ENCODE measurements at places on chromosomes 12 and 14.

DNA sequence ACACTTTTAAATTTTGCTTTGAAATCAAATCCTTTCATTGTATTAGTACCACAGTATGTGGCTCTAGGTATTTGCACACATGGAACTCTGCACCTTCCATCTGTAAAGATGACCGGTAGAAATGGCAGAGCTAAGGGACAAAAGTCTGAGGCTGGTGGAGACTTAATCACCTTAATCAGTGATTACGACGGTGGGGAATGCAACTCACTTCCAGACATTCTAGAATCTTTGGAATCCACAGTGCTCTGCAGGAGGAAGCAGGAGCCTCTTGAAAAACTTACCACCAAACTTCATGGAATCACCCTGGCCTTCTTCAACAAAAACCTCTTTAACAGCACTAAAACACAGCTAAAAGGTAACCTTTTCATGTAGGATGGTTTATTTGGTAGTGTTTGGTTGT is 3.9 kb upstream of the DACT1 start:
- no peak for DNase-seq

- no peak for DNase-seq
Measured at GRCh38 chr12:51196547-51196946, 21.3 kb downstream of the POU6F1 start.

- DNase-seq: no peak
Measured at GRCh38 chr12:3047961-3048360, 29.2 kb upstream of the TSPAN9 start.

- no peak for DNase-seq
Measured at GRCh38 chr14:60657456-60658210, 8.4 kb upstream of the SIX1 start.

- DNase-seq: peak; percentile 73
Measured at GRCh38 chr12:124745891-124746570, 117.6 kb downstream of the SCARB1 start.

DNA sequence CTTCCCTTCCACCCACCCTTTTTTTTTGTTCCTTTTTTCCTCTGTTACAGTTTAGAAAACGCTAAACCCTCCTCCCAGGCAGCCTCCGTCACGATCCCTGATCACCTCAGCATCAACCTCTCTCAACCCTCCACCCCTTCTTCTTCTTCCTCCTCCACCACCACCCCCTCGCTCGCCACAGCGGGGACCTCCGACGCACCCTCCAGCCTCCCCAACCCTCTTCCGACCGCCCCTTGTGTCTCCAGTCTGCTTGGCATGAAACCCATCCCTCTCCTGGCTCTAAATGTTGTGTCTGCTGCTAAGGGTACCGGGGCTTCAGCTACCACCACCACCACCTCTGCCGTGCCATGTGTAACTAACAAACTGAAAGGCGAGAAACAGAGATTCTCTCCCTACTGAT is 22.9 kb downstream of the PCBP2 start:
- DNase-seq: no peak

DNA sequence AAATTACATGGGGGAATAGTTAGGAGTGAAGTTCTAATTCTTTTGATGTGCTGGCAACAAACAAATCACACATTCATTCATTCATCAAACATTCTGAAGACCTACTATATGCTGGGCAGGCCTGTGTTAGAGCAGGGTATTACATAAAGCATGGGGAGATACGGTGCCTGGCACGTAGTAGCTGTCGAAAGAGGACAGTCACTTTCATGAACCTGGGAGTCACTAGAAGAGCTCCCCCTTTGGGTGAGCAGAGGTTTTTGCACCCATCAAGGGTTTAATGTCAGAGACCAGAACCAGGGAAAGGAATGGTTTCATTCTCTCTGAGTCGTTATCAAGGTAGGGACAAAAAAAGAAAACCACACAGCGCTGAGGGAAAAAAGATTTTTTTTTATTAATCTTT is 10.0 kb downstream of the LHX5 start:
- DNase-seq: no peak

DNA sequence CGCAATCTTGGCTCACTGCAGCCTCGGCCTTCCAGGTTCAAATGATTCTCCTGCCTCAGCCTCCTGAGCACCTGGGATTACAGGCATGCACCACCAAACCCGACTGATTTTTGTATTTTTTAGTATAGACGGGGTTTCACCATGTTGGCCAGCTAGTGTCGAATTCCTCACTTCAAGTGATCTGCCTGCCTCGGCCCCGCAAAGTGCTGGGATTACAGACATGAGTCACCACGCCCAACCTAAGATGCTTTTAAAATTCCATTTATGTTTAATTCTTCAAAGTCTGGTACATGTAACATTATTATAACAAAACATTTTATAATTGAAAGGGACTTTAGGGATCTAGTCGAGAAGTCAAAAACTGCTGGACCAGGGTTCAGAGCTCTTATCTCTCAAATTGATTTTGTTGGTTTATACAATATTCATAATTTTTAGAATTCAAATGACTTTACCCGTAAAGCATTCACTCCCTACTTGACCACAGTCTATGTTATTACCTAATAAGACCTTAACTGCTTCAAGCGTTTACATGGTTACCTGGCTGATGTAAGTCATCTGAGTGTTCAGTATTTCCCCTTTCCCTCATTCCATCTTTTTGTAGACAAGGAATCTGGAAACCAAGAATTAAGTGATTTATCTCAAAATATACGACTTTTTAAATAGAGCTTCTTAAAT is 28.2 kb downstream of the RAP1B start:
- no peak for DNase-seq

DNA sequence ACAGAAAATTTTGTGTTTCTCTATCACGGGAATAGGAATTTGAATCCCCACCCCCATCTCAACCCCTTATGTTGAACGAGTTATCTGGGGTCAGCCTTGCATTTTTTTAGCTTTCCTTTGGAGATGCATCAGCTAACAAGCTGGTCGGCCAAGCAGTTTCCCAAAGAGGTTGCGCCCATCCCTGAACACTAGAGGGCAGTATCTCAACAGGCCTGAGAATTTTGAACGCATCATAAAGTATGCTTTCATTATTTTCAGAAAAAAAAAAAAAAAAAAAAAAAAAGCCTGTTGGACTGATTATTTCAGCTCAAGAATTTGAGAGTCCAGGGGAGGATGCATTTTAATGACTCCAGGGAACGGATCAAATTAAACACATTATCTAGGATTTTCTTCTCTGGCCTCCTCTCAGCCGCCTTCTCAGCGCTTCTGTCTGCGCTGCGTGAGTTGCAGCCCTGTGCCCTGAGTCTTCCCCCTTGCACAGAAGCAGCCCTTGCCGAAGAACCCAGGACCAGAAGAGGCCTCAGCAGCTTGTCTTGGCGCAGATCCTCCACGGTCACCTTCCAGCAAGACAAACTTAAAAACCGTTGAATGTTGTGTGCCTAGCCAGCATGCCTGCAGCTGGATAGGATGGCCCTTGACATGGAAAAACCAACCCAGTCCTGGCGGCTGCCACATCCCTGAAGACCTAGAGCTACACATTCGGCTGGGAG is 76.6 kb upstream of the GZMB start:
- DNase-seq: peak; percentile 10

DNA sequence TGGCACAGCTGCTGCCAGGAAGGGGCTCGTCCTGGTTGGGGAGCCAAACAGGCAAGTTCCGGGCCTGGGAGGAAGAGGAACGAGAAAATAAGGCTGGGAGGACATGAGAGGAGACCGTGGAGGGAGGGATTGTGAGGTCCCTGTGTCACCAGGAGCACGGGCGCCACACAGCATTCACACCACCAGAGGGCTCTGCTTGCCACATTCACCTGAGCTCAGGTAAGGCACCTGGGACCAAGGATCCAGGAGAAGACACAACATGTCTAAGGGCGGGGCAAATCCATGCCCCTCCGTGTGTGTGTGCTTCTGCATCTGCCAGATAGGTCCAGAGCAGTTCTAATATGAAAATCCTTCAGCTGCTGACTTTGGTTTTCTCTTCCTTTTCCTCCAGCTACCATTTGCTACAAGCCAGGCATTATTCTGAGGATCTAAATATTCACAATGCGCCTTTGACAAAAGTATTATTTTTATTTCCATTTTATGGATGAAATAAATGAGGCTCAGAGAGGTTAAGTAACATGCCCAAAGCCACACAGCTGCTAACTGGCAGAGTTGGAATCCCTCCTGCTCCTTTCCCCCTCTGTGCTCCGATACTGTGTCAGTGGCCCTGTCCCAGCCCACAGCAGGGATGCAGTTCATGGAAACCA is 14.6 kb downstream of the RAPGEF3 start:
- no peak for DNase-seq

GRCh38 chr14:55121628-55122439 is 7.2 kb upstream of the LGALS3 start:
- DNase-seq: no peak

DNA sequence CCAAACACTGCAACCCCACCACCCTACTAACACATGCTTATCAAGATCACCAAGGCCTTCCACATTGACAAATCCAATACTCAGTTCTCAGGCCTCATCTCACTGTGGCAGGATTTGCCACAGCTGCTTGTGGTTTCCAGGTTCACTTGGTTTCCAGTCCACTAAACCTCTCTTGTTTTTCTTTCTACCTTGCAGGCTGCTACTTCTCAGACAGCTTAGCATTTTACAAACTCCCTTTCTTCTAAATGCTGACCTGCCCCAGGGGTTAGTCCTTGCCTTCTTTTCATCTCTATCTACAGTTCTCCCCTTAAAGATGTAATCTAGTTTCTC is 84.1 kb downstream of the BCAT1 start:
- DNase-seq: no peak

DNA sequence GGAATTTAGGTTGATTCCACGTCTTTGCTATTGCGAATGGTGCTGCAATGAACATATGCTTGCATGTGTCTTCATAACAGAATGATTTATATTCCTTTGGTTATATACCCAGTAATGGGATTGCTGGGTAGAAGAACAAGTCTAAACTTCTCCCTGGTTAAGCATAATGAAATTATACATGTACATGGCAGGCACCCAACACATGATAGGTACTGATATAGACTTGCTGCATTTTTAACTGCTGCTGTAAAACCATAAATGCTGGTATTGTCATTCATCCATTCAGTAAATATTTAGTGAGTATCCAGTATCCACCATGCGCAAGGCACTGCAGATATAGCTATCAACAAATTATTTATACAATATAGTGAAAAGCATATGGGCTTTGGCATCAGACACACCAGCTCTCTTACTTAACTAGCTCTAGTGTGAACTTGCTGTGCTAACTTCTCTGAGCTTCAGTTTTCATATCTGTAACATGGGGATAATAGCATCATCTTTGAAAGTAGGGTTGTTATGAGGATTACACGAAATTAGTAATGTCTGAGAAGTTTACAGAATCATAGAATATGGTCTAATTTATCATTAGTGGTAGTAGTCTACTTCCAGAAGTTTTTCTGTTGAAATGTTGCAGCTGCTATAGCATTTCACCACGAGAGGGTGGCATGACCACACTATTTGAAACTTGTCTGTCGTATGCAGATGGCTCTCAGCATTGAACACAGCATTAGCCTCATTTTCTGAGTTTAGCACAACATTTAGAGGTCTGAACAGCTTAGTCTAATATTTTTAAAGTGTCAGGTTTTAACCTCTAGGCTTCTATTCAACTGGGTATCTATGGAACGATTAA is 32.0 kb upstream of the SEL1L start:
- no peak for DNase-seq

DNA sequence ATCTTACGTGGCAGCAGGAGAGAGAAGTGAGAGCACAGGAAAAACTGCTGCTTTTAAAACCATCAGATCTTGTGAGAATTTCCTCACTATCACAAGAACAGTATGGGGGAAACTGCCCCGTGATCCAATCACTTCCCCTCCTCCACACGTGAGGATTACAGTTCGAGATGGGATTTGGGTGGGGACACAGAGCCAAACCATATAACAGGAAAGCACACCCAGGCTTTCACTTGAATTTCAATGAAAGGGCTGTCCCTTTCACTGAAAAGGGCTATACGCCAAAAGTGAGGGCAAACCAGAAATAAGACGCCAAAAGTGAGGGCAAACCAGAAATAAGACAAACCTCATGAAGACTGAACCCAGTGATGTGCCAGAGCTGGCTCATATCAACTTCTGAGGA is 22.8 kb upstream of the TMEM233 start:
- no peak for DNase-seq

- no peak for DNase-seq
Measured at GRCh38 chr14:28142400-28143015, 624.1 kb upstream of the FOXG1 start.

DNA sequence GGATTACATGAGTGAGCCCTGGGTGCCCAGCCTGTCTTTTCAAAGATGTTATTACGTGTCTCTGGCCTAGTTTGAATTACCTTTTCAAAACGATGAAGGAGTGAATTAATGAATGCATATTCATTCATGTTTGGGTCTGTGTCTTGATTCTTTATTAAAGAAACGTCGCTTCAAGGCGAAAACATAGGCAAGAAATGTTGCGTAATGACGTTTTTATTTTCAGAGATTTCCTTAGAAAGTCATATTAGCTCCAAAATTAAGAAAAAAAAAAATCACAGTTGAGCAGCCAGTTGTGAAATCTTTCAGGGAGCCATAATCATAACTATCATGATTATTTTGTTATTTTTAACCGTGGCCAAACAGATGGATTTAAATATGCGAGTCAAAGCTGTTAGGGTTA is 3.5 kb downstream of the PPFIBP1 start:
- DNase-seq: no peak

DNA sequence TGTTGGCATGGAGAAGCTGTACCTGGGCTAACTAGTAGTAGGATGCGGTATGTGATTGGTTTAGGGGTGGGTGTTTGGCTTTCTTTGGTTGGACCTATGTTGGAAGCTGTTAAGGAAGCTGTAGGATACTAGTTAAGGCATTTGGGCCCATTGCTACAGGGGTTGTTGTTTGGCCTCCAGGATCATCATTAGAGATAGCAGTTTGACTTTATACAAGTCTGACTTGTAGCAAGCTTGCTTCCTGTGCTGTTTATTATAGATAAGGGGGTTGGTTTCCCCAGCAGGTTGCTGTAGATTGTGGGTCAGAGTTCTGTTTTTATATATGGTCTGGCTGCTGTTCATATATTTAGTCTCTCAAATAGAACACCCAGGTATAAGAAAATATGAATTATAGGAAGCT is 1.4 kb upstream of the PRIM1 start:
- DNase-seq: no peak

DNA sequence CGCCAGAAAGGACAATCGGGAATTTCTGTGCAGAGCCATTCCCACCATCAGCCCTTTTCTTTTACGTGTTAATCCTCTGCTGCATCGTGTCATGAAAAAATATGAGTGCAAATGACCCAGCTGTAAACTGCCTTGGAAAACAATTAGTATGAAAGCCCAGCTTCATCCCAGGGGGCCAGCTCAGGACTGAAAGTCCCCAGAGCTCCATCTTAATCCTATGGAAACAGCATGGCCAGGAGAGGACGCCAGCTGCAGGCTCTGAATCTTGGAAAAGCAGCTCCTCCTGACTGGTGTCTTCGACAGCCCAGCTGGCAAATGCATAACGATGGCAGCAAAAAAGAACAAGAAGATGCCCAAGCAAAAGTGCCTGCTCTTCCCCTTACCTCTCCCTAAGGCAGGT is 191.5 kb downstream of the NTF3 start:
- no peak for DNase-seq

Data from GM04503 (cell line).